CD4-positive, alpha-beta T cell treated with Interleukin-2 at 100 ng/mL for 4 hours (primary cell): ENCODE measurements at places on chromosomes 7 and 10.

GRCh38 chr7:123352973-123353372 is 153.2 kb upstream of the SLC13A1 start:
- DNase-seq = no peak

DNA sequence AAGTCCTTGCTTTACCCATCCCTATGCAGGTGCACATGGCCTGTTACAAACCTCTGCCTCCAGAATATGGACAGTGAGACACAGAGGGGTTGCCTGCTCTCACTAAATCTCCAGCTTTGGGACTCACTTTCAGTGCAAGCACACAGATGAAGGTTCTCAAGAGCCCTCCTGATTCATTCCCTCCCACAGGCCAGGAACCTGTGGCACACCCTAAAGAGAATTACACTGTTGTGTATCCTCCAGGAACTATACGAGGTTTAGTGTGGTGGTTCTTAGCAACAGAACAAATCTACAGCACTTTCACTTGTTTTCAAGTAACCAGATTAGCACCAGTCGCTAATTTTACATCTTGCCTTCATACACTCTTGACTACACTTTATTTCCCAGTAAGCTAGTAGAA is 192.3 kb downstream of the PLXNA4 start:
- no peak for DNase-seq

DNA sequence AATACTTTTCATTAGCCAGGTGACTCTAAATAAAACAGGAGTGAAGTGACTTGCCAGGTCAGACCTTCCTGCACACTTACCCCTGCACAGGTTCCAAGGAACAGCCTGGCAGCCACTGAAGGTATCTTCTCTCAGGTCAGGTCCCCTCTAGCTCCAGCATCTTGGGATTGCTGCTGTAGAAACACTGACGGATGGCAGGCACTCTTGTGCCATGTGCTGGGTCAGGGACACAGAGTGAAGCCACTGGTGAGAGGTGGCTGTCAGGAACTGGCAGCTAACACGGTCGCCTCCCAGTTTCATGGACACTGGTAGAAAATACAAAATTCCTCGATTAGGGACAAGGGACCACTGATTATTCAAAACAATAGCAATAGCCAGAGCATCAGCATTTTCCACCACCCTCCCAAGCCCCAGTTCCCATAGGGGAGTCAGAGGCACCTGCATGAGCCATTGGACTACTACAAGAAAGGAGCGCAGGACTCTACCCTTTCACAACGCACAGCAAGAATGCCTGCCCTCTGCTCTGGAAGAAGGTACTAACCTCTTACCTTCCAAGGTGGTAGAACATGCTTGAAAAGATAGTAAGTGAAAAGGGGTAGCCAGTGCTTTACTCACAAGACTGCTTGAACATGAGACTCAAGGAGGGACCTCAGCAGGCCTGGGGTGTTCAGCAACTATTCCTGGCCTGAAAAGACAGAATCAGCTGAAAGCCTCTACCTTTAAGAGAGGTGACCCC is 5.1 kb upstream of the MYO1G start:
- DNase-seq = no peak

DNA sequence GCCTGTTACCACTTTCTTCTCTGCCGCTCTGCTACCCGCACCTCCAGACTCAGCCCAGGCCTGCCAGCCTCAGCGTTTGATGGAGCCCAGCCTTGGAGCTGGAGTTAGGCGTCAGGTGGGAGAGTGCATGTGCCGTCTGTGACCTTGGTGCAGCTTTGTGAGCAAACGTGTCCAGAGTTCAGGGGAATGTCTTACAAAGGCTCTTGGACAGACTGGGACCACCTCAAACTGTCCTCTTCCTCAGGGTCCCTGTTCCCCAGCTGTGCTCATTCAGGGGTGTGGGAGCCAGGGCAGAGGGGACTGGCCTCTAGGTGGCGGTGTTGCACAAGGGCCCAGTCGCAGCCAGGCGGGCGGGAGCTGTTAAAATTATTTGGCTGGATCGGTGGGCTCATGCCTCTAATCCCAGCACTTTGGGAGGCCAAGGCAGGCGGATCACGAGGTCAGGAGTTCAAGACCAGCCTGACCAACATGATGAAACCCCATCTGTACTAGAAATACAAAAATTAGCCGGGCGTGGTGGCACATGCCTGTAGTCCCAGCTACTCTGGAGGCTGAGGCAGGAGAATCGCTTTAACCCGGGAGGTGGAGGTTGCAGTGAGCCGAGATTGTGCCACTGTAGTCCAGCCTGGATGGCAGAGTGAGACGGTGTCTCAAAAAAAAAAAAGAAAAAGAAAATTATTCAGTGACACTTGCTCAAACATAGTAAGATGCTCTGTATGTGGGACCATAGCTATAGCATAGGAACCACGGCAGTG is 89.2 kb downstream of the ADCY1 start:
- no peak for DNase-seq

GRCh38 chr10:30134171-30134945 is 75.0 kb upstream of the JCAD start:
- DNase-seq = no peak

GRCh38 chr10:63368365-63368764 is 97.4 kb downstream of the JMJD1C start:
- no peak for DNase-seq

DNA sequence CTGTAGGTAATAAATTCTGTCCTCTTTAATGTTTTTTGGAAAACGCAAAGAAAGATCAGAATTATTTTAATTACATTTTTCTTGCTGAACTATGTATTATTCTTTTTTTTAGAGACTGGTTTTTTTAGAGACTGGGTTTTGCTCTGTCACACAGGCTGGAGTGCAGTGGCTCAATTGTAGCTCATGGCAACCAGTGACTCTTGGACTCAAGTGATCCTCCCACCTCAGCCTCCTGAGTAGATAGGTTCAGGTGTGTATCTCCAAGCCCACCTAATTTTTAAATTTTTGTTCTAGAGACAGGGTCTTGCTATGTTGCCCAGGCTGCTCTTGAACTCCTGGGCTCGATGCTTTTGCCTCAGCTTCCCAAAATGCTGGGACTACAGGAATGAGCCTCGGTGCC is 5.3 kb upstream of the DENND10 start:
- no peak for DNase-seq

GRCh38 chr10:103374263-103374662 is 6.5 kb downstream of the TAF5 start:
- no peak for DNase-seq

- no peak for DNase-seq
These were observed 81.9 kb downstream of the RAMP3 start for GRCh38 chr7:45239486-45239885.

DNA sequence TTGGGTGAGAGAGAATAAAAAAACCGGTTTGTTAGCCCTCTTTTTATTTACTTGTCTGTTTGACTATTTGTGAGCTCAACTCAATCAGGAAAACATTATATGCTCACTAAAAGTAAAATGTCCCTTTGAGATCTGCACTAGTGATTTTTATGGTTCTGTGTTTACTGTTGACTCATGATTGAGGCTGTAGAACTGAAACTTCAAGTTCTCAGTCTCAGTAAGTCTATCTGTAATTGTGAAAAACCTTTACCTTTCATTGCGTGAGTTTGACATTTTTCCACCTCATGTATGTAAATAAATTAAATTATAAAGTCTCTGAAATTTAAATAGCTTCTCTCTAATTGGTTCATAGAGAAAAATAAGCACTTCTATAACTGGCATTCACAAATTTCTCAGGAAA is 17.0 kb upstream of the CASD1 start:
- no peak for DNase-seq

DNA sequence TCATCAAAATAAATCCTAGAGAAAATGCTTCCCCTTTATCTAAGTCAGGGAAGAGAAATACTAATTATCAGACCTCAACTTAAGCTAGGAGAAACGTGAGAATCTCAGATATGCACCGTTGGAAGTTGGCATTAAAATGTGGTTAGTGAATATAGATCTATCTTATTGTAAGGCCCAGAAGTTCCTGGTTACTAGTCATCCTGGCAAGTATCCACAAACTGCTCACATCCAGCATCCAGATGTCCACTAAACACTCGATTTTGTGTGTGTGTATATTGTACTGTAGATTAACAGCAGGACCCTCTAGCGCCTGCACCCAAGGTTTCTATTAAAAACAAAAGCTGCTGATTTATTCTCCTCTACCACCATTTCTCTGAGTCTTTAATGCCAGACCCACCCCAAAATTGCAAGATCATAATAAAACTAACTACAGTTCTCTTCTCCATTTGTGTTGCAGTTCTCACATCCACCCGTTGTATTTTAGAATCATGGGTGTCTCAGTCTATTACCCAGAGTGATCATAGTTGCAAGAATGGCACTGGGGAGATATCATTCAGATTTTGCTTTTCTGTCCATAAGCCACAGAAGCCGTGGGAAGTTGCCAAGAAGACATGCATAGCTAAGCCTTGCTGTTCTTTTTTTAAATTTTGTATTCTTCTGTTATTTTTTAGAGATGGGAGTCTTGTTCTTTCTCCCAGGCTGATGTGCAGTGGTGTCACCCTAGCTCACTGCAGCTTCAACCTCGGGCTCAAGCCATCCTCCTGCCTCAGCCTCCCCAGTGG is 165.4 kb downstream of the KIAA1217 start:
- DNase-seq = no peak

DNA sequence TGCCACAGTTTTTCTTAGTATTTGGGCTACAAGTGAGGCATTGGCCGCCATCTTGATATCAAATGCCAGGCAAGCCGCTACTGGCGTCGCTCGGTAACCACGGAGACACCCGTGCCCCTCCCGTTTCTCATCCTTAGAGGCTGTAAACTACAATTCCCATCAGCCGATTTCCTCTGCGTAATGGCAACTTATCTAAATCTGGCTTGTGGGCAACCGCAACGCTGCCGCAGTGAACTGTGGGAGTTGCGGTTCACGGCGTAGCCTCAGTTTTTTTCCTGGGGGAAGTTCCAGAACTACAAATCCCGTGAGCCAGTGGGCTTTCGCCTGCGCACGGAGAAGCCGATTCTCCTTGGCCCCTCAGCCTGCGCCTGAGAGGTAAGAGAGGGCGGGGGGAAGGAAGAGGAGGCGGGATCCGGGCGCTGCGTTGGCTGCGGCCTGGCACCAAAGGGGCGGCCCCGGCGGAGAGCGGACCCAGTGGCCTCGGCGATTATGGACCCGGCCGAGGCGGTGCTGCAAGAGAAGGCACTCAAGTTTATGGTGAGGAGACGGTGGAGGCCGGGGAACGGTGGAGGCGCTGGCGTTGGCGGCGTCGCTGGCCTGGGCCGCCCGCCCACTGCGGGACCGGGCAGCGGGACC is at the start of gene BTRC:
Gene BTRC (plus strand): TSS at position 474 of the 636 bp plus-strand sequence. CDS start 16 bp downstream, at position 490.
- peak; percentile 98 for DNase-seq

DNA sequence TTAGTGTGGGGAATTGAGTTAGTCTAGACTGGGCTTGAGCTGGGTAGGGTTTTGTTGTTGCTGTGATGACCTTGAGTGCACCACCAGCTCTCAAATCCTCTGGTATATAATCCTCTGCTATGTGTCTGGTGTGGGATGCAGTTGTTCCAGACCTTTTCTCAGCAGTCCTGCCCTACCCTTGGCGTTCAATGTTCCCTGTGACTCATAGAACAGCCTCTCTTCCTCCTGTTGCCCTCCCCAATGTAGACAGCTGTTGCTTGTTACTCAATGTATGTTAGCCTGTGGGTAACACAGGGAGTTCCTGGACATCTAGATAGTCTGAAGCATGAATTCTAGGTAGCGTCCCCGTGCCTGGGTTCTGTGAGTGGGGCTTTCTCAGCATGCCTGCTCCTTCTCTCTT is 19.8 kb downstream of the ACBD7 start:
- DNase-seq = no peak

- DNase-seq = no peak
These were observed 514 bp upstream of the GAD2 start for GRCh38 chr10:26215935-26216584.

GRCh38 chr10:117460846-117461765 is 81.4 kb upstream of the EMX2 start:
- no peak for DNase-seq

DNA sequence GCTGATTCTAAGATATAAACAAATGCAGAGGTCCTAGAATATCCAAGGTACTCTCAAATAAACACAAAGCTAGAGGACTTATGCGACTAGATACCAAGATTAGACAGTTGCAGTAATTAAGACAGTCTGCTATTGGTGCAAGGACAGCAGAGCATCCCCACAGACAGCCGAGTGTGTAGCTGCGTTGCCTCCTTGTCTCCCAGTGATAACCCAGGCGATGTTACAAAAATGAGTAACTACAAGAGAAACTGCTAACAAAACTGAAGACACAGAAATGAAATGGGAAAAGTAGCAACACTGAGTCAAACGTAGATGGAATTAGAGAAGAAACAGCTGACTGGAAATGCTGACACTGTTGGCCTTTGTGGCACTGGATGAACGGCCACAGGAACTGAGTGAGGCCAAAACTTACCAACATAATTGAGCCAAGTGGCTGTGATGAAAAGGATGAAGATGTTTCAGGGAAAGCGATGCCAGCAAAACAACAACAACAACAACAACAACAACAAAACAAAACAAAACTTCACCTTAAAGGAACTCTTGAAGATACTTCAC is 54.3 kb downstream of the BAIAP2L1 start:
- DNase-seq = no peak

DNA sequence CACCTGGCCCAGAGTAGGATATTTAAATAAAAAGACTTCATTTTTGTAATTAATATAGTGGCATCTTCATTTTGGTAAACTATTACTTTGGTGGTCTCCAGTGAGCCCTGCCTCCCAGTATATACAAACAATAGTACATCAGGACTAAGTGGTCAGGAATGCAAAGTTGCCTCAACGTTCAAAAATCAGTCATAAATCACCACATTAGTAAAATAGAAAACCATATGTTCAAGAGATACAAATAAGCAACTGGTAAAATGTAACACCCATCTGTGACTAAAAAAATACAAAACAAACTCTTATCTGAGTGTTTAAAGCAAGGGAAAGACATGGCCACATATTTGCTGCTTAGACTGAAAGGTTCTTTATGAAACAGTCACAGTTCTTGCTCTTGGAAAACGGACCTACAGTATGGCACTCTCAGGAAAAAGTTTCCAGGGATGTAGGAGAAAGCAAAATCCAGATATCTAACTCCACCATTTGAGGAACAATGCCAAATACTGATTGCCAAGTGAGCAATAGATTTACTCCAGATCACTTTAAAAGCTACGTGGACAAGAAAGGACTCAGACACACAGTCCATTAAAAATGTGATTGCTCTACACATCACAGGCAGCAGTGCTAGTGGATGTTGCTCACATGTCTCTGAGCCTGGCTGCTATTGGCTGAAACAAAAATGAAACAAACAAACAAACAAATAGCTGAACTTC is 15.1 kb upstream of the RHOBTB1 start:
- no peak for DNase-seq

GRCh38 chr7:91212582-91212981 is 51.7 kb upstream of the FZD1 start:
- DNase-seq = no peak

GRCh38 chr10:124611738-124612137 is 132.4 kb downstream of the FAM53B start:
- peak; percentile 53 for DNase-seq

- no peak for DNase-seq
These were observed 126.1 kb downstream of the PFKFB3 start for GRCh38 chr10:6328699-6329423.

- DNase-seq = no peak
These were observed 14.8 kb downstream of the CUX1 start for GRCh38 chr7:101832205-101832631.
